ENCODE measurements at places on chromosomes 7 and 10. TPM values are rescaled to one million over a fixed set of nuclear protein-coding genes. Genes with fewer than 3 reads are reported as not detected.

Gene HHEX
- total RNA-seq: 6.5 TPM

Gene EBLN1
- total RNA-seq: not detected

Gene GNGT1
- not detected for total RNA-seq

Gene ADAM8
- 0.73 TPM for total RNA-seq

Gene GPC2
- 4.5 TPM for total RNA-seq

Gene MASTL
- total RNA-seq: 54.1 TPM

Gene TMEM120A
- total RNA-seq: 28.3 TPM

Gene FFAR4
- not detected for total RNA-seq

Gene SLC25A13
- total RNA-seq: 86.5 TPM

Gene METTL27
- not detected for total RNA-seq

Gene ADAM12
- 28.4 TPM for total RNA-seq

Gene GIMAP1
- total RNA-seq: not detected

Gene HTRA1
- 23.8 TPM for total RNA-seq

Gene KAZALD1
- total RNA-seq: not detected

Gene ASB10
- not detected for total RNA-seq

Gene CACNB2
- total RNA-seq: not detected

Gene TBC1D12
- total RNA-seq: 10.7 TPM

Gene POLR3A
- total RNA-seq: 17.9 TPM

Gene SPDYE6
- total RNA-seq: not detected

Gene FAM204A
- total RNA-seq: 66.5 TPM

Gene TBL2
- 85.8 TPM for total RNA-seq

Gene COMTD1
- 11.6 TPM for total RNA-seq

Gene FKBP9
- 134 TPM for total RNA-seq

Gene RBP3
- total RNA-seq: not detected

Gene TAS2R3
- 2.1 TPM for total RNA-seq

Gene FGF8
- 0.69 TPM for total RNA-seq

Gene AMPH
- total RNA-seq: 1.4 TPM

Gene NEUROD6
- not detected for total RNA-seq

Gene CASP2
- 11.0 TPM for total RNA-seq

Gene SKIDA1
- under 0.01 TPM for total RNA-seq

Gene SLC26A3
- total RNA-seq: not detected

Gene ANXA8L1
- not detected for total RNA-seq

Gene CPA2
- not detected for total RNA-seq

Gene BUB3
- total RNA-seq: 216 TPM
